Activated CD8-positive, alpha-beta memory T cell treated with anti-CD3 and anti-CD28 coated beads, Interleukin-2, amount 50 U/mL, for 4 hours (primary cell): ENCODE measurements at places on chromosomes 5 and 9.

DNA sequence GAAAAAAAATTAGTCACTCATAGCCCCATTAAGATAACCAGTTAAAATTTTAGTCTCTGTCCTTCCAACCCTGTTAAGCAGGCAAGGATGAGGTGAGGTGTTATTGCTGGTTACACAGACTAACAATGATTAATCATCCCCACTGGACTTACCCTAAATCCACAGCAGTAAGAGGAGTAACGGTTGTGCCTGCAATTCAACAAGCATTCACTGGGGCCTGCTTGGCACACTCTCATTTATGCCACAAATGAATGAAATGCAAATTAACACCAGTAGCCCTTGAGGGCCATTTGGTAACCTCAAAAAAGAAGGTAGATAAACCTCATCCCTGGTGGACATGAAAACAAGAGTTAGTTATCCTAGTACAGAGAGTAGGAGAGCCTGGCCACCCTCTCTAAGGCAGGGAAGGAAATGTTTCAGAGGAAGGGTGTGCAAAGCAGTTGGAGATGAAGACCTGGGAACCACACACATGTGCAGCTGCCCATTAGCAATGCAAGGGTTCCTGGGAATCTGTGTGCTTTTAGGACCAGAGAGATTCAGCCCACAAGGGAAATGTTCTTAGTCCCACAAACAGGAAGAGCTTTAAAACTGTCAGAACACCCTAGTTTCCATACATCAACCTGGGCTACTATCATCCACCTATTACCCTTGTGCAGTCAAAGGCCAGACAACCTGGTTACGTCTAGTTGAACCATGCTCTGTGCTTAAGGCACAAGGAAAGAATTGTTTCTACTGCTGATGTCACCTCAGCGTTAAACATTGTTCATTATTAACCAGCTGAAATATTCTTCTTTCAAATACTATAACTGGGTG lies 7.7 kb downstream of the LHFPL2 start:
- DNase-seq = no peak

DNA sequence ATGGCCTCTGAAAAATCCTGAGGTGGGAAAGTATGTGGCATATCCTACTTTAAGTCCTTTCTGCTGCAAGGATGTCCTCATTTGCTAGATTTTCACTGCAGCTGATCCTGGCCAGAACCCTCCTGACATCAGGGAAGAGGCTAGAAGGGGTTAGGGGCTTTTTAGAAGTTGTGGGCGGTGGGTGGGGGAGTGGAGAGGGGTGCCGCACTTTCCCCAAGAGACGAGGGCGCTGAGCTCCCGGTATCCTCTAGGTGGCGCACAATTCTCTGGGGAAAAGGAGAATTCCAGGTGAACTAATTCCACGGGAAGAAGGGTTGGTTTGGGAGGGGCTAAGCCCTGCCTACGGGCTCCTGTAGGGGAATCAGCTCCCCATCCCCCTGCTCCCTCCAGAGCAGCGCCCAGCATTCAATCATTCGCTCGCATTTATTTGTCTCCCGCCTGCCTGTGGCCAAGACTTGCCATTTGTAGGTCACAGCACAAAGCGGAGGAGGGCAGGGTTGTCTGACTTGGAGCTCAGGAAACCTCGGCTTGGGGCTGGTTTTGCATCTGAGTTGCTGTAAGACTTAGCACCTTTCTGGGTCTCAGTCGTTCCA lies 42.9 kb upstream of the HAND1 start:
- no peak for DNase-seq

GRCh38 chr9:98707166-98708102 lies 1.3 kb downstream of the GABBR2 start:
- no peak for DNase-seq

DNA sequence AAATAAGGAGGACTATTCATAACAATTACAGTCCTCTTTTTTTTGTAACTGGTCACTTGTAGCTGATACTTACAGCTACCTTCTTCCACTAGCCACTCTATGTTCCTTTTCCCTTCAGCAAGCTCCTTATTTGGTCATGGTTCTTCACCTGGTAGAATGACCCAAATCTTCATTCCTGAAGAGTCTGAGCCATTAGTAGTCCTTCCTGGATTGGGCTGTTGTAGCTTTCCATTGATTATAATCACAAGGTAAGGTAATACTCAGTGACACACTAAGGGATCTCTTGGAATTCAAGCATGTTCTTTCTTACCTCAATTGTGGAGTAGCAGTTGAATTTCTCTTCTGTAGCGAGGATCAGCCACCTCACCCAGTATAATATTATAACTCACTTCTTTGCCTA lies 25.5 kb upstream of the ITGA2 start:
- DNase-seq = no peak

GRCh38 chr9:126563556-126563955 lies 50.2 kb upstream of the LMX1B start:
- no peak for DNase-seq
